ENCODE measurements at places on chromosomes 12 and 14.

DNA sequence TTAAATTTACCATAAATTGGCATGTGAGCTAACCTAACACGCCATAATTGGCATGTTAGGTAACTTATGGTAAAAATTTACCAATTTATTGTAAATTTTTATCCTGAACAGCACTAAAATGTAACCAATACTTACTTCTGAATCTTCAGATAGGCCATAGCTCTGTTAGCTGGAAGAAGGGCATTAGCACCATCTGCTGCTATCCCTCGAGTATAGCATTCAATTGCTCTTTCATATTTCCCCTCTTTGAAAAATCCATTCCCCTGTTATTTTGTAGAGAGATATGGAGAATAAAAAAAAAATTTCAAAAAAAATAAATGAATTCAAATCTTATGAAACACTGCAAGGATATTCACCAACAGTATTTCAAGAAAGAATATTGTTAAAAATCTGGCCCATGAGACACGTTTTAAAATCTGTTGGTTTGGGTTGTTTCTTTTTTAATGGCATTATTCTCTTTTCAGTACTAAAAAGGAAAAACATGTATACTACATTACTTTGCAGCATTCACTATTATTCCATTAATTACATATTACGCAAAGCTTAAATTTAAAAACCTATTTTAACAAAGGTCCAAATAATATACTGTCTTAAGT lies 19.1 kb downstream of the RPAP3 start:
- DNase-seq = peak; percentile 21

DNA sequence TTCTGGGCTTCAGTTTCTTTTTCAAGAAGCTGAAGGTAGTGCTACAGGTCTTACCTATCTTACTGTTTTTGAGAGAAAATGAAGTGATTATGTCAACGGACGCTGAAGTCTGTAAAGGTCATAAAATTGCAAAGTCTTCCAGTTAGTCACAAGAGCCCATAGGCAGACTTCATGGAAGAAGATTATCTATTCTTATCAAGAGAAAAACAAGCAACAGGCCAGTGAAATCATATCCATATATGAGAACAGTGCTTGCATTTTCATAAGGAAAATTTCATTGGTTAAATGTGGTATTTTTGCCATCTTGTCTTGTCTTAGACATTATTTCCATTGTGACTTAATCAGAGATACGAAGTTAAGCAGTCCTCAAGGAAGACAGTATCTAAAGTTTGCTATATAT lies 412.7 kb upstream of the SEL1L start:
- DNase-seq = no peak

DNA sequence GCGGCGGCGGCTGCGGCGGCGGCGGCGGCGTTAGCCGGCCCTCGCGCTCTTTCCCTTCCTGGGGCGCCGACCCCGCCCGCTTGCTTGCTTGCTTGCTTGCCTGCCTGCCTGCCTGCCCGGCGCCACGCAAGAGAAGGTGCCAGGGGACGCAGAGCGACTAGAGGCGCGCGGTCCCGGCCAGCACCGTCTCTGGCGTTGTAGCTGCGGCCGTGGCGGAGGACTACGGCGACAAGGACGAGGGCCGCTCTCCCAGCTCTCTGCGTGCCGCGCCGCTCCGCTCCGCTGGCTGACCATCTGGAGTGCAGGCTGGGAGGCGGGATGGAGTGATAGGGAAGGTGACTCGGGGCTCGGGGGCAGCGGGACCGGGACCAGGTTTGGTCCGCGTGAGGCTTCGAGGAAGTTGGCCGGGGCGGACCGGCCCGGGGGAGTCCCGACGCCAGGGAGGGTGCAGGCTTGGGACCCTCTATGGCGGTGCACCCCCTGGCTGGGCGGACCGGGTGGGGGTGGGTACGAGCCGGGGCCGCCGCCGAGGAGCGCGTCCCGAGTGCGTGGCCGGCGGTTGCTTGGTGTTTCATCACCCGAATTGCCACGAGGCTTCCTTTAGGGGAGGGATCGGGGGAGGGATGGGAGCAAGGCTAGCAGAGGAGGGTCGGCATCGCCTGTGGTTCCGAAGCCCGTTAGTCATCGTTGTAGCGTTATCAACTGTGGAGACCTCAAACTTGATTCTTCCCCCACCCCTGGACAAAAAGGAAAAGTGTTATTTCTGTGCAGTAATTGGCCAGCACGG lies 471 bp downstream of the XPOT start:
- peak; percentile 80 for DNase-seq

- no peak for DNase-seq
Observed at GRCh38 chr14:93958567-93959238, 17.7 kb downstream of the ASB2 start.

GRCh38 chr14:28536889-28537288 lies 229.7 kb upstream of the FOXG1 start:
- DNase-seq = no peak

DNA sequence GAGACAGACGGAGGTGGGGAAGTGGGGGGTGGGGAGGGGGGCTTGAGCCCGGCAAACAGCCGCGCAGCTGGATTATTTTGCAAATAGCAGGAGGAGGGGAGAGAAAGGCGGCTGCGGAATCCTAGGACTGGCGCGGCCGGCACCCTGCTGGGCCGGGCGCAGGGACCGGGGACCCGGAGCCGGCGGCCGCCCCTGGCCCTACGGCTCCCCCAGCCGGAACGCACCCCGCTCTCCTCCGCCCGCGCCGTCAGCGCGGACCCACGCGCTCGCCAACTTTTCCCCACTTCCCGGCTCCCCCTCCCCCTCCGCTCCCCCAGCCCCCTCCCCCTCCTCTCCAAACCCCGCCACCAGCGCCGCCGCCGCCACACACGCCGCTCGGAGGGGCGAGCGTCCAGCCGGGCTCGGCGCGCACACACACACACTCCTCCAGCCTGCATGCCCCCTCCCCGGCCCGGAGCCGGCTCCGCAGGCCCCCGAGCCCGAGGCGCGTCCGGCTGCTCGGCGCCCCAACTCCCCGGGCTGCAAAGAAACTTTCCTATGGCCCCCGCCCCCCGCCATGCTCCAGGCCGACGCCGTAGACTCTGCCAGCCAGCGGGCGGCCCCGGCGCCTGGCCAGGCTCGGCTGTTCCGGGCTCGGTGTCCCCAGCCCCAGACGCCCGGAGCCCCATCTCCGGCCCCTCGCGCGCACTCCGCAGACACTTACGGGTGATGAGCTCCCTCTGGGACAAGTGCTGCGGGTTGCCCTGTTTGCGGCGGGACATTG lies 1.4 kb downstream of the BCL11B start:
- peak; percentile 53 for DNase-seq

DNA sequence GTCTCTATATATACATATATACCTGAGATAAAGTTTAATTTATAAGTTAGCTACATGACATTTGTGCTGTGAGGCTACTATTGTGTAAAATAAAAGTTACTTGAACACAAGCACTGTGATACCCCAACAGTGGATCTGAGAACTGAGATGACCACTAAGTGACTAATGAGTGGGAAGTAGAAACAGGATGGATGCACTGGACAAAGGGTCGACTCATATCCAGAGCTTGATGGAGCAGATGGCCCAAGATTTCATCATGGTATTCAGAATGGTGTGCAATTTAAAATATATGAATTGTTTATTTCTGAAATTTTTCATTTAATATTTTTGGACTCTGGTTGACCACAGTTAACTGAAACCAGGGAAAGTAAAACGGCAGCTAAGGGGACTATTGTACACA lies 908.6 kb upstream of the MDGA2 start:
- no peak for DNase-seq

DNA sequence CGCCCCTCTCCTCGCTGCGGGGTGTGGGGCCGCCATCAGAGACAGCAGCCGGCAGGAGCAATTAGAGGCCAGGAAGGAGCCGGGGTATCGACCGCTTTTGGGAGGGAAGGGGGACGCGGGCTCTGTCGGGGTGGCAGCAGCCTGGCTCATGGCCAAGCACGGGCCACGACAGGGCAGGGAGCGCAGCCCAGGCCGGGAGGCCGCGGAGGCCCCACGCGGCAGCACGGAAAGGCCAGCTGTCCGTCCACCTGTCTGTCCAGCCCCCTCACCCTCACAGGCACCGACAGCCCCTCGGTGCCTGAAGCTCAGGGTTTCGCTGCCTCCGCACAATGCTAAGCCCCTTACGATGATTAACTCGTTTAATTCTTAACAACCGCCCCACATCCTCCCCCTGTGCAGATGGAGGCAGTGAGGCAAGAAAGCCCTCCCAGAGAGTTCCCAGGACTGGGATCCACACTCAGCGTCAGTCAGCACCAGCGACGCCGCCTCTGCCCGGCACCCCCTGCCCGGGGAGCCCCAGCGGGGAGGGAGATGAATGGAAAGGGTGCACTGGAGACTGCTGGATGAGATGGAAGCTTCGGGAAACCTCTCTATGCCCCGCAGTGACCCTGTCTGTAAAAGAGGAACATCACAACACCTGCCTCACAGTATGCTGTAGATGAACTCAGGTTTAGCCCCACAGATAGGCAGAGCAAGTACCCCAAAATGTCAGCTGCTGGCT lies 23.7 kb downstream of the NCOR2 start:
- no peak for DNase-seq

DNA sequence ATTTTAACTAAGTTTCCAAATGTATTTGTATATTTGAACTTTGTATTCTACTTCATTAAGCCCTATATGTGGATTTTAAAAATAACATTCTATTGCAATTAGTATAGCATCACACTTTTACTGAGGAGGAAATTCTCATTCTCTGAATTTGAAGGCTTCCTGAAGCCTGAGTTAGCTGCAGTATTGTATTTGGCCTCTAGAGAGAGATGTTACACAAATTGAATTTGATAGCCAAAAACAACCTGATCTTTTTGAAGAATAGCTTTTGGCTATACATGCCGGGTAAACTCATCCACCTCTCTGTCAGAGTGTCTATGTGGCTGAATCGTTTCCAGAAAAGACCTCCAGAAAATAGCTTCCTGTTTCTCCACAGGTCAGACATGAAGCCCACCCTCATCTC lies 316.5 kb upstream of the OR4E1 start:
- DNase-seq = no peak

DNA sequence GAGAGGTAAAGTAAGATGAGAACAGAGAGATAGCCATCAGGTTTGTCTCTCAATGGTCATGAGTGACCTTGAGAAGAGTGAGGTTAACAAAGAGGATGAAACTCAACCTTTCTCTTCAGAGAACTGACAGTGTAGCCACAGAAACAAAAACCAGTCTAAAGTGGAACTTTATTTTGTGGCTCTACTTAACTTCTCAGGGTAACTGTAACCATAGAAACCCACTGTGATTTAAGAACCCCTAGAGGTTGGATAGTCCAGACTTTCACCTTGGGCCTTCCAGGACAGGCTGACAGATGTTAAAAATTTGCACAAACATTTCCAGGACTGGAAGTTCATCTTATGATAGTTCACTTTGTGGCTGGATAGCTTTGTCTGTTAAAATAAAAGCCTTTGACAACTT lies 48.5 kb downstream of the ATP23 start:
- no peak for DNase-seq

DNA sequence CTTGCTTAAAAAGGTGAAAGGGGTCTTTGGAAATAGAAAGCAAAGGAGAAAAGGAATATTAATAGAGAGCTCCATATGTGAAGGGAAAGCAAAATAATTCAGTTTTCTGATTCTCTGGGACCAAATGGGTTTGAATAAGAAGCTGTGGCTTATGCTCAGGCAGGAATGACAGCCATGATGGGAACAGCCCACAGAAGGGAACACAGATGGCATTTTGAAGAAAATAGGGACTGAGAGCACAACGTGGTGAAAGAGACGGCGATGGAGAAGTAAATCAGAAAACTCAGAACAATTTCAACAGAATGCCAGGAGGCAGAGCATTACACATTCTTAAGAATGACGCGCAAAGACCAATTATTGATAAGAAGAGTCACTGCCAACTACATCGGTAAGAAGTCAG lies 102.8 kb downstream of the STXBP6 start:
- DNase-seq = no peak

DNA sequence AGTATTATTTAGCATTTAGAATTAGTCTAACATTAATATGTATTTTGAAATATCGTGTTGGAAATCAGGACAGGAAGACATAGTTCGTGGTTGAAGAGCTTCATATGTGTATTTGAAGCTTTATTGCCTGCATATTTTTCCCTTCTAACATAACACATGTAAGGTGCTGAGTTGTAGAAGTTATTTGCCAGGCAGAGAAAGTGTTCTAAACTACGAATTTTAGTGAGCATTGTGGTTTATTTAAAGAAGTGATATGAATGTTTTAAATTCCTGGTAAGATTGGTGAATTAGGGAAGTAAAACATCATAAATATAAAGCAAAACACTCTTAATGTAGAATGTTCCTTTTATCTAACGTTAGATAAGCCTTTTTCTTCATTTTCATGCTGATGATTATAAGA lies 2.5 kb downstream of the RASSF3 start:
- no peak for DNase-seq

GRCh38 chr14:94373708-94374107 lies 14.7 kb downstream of the SERPINA1 start:
- peak; percentile 98 for DNase-seq

DNA sequence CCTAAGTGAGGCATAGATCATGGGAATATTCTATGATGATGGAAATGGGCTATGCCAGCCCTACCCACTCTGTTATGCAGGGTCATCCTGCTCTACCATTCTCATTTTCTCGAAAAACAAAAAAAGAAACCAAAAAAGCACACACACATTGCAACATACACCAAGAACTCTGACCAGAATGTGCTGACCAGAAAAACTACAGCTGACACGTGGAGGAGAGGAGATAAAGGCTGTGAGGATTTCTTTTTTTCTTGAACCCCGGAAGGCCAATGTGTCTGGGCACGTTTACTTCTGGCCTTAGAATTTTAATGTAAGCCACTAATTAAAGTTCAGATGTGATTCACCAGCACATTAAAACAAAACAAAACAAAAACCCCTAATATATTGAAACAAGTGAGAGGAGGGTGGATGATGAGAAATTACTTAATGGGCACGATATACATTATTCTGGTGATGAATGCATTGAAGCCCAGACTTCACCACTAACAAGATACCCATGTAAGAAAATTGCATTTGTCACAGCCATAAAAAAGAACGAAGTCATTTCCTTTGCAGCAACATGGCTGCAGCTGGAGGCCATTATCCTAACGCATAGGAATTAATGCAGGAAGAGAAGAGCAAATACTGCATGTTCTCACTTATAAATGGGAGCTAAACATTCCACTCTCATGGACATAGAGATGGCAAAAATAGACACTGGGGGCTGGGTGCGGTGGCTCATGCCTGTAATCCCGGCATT lies 66.3 kb upstream of the PLEKHG3 start:
- DNase-seq = no peak

GRCh38 chr12:109458771-109459208 lies 18.3 kb downstream of the KCTD10 start:
- peak; percentile 18 for DNase-seq

DNA sequence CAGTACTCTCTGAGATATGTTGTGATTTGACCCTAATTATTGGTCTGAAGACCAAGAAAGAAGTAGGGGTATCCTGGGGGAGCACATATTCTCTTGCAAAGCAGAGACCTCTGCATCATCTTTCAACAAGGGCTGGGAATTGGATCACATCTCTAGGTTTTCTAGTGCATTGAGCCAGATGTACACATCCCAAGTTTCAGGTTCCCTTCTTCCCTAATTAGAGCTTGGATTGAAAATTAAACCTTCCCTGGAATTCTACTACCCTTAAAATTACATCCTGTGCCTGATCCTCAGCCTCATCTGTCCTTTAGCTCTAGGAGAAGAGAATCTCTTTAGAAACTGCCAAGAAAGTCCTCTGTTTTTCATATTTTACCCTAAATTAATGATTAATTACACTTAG lies 839.6 kb downstream of the SLC6A15 start:
- no peak for DNase-seq
